ENCODE measurements at places on chromosomes 2 and 18.

DNA sequence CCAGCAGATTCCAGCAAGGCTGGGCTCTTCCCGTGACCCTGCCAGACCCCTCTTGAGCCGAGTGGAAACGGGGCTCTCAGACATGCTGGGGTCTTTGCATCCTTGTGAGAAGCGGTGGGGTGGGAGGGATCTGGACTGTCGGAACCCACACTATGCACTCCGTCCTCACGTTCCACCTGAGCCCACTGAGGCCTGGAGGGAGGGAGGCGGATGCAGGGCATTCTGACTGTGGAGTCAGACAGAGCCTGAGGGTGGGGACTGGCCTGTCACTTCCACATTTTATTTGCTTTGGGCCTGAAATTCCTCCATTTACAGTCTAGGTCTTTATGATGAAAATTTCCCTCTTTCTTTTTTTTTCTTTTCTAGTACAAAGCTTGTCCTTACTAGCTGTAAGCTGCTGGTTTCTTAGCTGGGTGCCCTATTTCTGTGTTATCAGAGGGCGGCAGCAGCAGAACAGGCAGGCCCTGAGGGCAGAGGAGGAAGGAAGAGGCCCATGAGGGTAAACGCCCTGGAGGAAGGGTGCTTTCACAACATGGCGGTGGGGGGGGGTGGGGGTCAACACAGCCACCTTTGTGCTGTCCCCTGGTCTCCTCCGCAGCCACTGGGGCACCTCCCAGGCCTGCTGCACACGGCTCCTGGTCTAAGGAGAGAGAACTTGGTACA, 373.5 kb upstream of the MYT1L start:
- no peak for DNase-seq

GRCh38 chr2:26336719-26337118, 9.2 kb upstream of the SELENOI start:
- no peak for DNase-seq

DNA sequence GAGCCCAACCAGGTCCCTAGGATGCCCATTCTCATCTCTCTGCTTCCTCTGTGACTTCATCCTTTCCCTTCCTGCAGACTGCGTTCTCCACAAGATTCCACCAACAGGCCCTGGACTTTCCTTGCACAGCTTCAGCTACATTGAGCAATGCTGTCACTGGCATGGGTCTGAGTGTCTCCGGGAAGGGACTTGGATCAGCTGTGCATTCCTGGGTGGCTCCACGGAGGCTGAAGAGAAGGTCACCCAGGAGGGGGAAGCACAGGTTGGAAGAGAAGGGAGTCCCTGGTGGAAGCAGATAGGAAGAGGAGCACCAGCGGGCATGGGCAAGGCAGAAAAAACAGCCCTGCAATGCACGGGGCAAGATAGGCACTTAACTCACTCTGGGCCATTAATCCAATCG, 140.5 kb downstream of the UXS1 start:
- no peak for DNase-seq

- DNase-seq, result no peak
Observed at GRCh38 chr18:64127172-64127571, 21.7 kb downstream of the LINC00305 start.

DNA sequence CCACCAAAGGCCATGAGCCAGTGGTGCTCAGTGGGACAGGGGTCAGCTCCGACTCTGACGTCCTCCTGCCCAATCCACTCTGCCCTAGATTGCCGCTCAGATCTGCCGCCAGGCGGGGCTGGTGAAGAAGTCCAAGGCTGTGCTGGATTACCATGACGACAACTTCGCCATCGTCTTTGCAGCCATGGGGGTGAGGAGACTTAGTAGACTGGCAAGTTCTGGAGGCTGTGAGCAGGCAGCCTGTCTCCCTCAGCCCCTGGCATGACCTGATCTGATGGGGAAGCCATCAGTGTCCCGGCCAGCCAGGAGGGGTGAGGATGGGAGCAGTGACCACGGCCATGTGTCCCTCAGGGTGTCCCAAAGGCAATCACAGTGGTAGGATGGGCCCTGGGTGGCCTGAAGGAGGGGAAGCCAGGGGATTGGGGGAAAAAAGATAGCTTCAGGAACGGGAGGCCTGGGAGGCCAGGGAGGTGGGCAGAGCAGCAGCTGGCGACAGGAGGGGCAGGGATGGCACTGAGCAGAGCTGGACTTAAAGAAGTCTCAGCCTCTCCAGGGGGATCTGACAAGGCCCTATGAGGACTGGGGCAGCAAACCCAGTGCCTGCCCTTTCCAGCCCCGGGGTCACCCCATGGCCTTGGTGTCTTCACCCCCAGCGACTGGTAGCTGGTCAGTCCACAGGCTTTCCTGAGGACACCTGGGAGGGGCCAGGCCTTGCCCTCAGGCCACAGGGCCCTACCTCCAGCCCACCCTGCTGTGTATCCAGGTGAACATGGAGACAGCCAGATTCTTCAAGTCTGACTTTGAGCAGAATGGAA, 17.4 kb upstream of the ANKRD53 start:
- no peak for DNase-seq

DNA sequence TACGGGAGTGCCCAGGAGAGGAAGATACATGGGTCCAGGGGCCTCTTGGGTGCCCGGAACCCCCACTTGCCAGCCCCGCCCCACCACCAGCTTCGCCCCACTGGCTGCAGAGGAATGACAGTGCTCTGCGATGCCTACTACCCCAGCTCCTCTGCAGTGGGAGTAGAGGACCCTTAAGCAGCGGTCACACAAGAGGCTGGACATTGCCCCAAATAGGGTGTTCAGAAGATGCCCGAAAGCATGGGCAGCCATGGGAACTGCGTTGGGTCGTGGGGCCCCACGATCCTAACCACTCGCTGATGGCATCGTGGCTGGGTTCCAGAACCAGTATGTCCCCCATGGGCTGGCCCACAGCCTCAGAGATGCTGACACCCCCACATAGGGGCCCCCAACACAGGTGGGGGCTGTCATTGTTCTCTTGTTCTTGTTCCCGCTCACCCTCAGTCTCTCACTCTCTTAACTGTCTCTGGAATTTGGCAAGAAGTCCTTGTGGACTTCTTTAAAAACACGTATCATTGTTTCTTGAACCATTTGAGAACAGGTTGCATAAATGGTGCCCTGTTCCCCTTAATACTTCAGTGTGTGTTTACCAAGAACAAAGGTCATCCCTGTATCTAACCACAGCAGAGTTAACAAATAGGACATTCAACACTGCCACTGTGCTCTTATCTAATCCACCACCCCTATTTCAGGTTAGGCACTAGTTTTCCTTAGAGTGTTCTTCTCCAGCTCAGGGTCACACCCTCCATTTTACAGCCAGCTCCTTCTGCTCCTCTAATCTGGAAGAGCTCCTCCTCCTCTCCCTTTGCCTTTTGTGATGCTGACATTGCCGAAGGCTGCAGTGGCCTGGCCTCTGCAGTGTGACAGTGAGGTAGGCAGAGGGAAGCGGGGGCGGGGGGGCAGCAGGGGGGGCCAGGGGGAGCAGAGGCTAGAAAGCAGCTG, 76.3 kb downstream of the STPG4 start:
- DNase-seq, result no peak

GRCh38 chr18:54205959-54206358, 18.5 kb downstream of the MBD2 start:
- no peak for DNase-seq

- no peak for DNase-seq
Observed at GRCh38 chr2:153509133-153509532, 30.6 kb upstream of the RPRM start.

GRCh38 chr18:79747156-79747845, 50.4 kb upstream of the KCNG2 start:
- no peak for DNase-seq

- no peak for DNase-seq
Observed at GRCh38 chr2:28233164-28233676, 159.4 kb upstream of the FOSL2 start.

GRCh38 chr2:121735518-121736074, 1.1 kb downstream of the NIFK start:
- no peak for DNase-seq

DNA sequence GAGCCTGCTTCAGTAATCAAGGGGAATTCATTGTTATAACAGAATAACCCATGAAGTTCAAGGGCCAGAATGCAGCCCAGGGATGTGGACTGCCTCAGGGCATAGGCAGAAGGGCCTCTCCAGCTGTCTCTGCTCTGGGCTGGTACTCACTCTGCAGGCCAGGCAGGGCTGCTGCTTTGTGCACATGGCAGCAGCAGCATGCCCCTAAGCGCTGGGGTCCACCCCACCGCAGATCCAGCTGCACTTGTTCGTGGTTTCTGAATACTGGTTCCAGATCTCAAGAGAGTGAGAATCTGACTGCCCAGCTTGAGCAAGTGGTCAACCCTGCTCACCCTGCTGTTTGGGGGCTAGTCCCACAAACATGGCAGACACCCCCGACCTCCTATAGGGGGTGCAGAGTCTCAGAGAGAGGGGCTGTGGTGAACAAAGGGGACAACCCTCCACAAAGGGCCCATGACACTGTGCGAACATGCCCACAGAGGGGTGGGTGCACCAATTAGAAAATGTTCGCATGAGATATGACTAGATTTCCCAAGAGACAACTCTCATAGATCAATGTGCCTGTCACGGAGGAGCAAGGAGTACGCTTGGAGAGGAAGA, 87.3 kb downstream of the ACTR3 start:
- no peak for DNase-seq

DNA sequence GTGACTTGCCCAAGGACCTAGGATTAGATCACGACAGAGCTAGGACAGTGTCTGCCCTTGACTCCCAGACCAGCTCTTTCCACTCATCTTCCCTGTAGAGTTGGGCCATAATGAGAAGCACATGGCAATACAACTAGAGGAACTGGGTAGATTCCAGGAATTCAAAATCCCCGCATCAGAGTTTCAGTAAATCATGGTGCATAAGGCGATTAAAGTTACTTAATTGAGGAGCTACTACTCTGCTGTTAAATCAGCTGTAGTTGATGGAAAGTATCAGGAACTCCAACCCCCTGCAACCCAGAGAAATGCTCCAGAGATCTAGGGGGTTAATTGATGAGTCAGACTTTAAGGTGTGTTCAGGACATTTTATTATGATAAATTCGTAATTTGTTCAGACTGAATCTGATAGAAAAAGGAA, 5.7 kb downstream of the ANTXR1 start:
- DNase-seq, result peak; percentile 54

DNA sequence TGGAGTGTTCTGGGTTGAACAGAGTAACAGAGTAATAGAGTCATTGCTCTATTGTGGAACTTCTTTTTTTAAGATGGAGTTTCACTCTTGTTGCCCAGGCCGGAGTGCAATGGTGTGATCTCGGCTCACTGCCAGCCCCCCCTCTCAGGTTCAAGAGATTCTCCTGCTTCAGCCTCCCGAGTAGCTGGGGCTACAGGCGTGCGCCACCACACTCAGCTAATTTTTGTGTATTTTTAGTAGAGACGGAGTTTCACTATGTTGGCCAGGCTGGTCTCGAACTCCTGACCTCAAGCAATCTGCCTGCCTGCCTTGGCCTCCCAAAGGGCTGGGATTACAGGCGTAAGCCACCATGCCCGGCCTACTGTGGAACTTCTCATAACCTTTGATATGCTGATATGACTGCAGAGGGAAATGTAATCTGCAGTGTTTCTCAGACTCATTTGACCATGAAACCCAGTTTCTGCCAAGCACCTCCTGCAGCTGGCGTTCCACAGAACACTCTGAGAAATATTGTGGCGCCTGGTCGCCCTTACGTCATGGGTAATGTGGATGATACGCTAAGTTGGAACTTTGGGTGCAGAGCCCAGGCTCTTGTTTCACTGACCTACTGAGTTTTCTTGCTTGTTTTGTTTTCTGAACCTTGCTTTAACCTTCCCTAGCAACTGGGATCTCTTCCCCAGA, 213.8 kb downstream of the BCL2 start:
- DNase-seq, result no peak

GRCh38 chr2:236643480-236643879, 73.9 kb downstream of the ACKR3 start:
- no peak for DNase-seq

DNA sequence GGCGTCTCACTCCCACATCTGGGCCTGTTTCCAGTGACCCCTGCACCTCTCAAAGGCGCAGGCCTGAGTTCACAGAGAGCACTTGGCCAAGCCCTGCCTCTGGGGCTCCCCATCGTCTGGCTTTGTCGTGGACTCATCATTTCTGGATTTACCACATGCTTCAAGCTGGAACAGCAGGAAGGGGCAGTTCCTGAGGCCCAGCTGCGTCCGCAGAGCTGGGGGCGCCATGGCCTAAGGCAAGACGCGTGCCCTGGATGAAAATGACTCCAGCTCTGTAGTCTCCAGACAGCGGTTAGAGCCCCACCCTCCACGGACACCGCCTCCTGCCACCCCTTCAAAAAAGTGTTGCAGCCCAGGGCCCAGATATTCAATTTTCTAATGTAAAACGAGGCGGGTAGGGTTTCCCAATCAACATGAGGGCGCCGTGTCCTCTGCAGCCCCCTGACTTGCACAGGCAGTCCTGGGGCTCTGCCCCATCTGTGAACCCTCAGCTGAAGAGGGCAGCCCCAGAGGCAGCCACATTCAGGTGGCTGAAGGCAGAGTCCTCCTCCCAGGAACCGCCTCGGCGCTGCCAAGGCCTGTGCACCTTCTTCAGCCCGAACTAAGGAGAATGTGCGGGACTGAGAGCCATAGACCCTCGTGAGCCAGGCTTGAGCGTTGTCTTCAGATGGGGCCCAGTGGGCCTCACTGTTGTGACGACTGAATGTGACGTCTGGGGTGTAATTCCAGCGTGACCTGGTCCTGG, 85.5 kb downstream of the NFATC1 start:
- DNase-seq, result no peak

DNA sequence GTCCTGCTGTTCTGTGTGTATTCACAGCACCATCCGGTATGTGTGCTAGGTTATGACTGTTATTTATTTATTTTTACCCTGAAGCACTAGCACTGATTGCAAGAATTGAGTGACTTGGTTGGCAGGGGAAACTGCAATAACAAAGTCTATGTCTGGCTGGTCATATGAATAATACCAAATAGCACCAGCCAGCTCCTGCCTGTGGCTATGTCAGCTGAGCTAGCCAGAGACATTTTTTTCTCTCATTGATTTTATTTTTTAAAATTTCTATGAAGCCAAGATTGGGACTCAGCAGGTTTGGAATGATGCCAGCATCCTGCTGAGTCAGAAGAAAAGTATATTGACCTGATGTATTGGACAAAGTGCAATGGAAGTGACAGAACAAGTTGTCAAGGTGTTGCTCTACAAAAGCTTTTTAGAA, 188.5 kb upstream of the CDH2 start:
- DNase-seq, result no peak

All from fibroblast of skin of left quadriceps (primary cell).